GM23338 (cell line): ENCODE measurements at places on chromosomes 7 and 10.
A peak's percentile ranks its signal among the peaks of the same experiment; 100 is the strongest.

DNA sequence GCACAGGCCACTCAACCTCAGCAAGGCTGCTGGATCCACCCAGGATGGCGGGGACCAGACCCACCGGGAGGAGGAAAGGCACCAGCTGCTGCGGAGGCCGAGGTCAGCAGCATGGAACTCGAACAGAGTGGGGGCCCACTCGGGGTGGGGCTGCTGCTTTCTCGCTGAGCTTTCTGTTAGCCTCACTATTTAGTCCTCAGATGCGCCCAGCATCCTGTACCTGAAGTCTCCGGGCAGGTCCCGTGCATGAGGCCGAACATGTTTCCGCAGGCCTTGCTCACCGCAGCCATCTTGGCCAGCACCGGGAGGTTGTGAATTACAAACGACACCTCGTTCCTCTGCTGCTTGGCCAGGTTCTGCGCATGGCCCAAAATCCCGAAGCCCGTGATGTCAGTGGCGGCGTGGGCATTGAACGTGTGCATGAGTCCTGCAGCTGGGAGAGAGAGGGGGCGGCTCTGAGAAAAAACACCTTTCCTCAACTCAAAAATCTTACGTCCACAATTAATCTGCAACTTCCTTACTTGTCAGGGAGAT lies 22.8 kb upstream of the PHYH start:
- no peak for DNase-seq

GRCh38 chr7:19290968-19291367 lies 145.7 kb upstream of the FERD3L start:
- DNase-seq: no peak

DNA sequence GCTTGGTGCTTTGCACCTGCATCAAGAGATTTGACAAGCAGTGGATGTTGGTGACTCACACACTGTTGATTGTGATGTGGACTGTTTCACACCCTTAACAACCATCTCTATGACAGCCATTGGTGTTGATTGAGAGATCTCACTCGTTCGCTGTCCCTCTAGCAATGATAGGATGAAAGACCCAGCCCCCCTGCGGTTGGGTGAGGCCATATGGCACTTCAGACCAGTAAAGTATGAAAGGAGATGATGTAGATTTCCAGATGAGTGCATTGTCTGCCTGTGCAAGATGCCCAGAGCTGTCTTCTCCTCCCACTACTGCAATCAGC lies 138.7 kb upstream of the PRR15 start:
- no peak for DNase-seq

DNA sequence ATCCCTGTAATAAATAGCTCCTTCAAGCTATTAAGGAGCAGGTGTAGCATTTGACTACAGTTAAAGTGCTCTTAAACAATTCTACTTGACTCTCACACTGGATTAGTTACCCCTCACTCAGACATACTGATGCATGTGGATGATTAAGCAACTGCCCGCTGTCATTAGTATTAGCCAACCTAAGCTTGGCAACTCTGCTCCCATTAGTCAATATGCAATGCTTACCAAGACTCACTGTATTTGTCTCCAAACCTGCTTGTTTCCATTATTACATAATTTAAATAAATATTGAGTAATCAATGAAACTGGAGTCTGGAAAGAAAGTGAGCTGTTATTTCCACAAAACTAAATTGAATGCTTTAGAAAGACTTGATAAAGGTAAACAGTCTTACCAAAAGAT lies 144.0 kb upstream of the ASAH2 start:
- no peak for DNase-seq

DNA sequence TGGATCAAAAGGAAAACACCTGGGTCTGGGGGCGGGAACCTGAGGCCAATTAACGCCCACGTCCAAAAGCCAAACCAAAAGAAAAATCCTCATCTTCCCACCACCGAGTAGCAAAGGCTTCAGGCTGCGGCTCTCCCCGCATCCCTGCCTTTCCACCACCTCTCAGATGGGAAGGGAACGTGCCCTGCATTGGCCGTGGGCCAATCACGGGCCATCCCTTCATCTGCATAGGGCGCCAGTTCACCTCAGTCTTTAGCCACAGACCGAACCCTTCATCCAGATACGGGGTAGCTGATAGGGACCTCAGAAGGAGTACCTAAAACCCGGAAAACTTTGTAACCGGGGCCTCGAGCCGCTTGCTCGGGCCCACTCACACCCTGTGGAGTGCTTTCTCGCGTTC lies 626 bp downstream of the PRPF18 start:
- DNase-seq: peak; percentile 60

DNA sequence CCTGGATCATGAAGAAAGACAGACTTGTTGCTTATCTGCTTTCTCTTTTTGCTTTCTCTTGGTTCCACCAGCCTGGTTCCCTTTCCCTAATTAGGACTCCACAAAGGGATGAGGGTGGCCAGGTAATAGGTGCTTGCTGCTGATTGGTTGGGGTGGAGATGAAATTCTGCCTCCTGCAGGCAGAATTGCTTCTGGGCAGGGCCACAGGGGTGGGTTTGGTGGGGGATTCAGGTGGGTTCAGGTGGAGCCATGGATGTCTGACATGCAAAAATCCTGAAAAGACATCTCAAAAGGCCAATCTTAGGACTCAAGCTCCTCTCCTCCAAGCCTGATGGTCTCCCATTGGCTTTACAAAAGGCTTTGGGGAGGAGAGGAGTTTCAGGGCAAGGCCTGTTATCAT lies 25.4 kb upstream of the ACHE start:
- DNase-seq: no peak

GRCh38 chr10:88582411-88582805 lies 710 bp downstream of the RNLS start:
- no peak for DNase-seq

DNA sequence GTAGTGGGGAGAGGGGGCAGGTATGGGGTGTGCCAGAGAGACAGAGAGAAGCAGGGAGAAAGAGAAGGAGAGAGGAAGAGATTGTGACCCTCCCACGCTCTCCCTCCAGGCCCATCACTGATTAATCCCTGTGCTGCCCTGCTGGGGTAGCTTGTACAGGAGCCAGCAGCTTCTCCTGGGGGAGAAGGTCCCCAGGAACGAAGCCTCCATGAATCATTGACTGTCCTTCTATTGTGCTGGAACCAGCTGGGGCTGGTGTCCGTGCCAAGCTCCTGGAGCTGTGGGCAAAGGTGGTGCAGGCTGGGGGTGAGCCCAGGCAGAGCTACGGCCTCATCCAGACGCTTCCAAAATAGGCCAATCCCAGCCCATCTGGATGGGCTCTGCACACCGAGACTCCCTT lies 20.9 kb downstream of the AQP1 start:
- DNase-seq: no peak

DNA sequence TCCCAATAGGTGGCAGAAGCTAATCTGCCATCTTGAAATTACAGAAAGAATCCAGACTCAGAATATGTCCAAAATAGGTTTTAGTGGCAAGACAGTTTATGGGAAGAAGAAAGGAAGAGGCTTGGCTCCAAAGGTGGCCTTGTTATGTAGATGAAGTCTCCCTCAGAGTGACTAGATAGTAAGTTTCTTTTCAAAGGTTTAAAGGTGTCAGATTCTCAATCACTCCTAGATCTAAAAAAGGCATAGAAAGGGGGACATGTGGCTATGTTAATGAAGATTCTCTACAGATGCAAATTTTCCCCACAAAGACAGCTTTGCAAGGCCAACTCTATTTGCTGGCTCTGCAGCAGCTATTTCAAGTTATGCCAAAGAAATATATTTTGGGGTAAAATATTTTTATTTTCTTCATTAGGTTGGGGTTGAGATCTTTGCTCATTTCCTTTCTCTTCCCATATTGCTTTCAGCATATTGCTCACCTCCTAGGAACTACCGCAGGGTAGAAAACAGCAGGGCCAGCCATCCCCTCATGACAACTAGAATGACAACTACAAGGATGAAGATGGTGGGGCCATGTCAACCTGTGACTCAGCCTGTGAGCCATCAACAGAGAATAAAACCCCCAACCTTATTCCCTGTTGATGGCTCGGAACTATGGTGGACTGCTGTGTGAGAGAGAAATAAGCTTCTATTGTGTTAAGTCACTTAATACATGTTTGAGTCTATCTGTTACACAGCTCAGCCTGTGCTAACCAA lies 274.0 kb upstream of the GALNT17 start:
- DNase-seq: peak; percentile 87

- no peak for DNase-seq
Measured at GRCh38 chr10:120689777-120690529, 161.2 kb upstream of the WDR11 start.

DNA sequence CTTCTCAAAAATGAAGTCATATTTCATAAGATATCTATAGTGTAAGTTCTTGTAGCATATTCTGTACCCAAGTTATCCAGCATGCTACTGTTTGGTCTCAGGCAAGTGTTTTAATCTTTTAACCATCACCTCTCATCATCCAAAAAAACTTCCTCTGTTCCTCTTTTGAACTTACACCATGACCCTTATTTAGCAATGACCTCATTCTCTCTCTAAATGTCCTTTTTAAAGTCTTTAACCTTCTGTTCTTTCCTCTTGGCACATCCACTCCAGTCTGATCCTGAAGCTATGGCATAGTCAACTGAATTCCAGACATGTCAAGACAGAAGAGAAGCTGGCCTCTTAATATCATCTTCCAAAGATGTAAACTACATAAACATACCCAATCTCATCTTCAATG lies 26.2 kb downstream of the PPP3CB start:
- no peak for DNase-seq

- no peak for DNase-seq
Measured at GRCh38 chr10:36712695-36713094, 412.7 kb upstream of the ANKRD30A start.

- no peak for DNase-seq
Measured at GRCh38 chr7:47866120-47866519, 82.1 kb downstream of the PKD1L1 start.

- DNase-seq: no peak
Measured at GRCh38 chr10:114412907-114413797, 8.8 kb upstream of the AFAP1L2 start.

GRCh38 chr7:128781851-128782250 lies 6.3 kb upstream of the OPN1SW start:
- DNase-seq: no peak

DNA sequence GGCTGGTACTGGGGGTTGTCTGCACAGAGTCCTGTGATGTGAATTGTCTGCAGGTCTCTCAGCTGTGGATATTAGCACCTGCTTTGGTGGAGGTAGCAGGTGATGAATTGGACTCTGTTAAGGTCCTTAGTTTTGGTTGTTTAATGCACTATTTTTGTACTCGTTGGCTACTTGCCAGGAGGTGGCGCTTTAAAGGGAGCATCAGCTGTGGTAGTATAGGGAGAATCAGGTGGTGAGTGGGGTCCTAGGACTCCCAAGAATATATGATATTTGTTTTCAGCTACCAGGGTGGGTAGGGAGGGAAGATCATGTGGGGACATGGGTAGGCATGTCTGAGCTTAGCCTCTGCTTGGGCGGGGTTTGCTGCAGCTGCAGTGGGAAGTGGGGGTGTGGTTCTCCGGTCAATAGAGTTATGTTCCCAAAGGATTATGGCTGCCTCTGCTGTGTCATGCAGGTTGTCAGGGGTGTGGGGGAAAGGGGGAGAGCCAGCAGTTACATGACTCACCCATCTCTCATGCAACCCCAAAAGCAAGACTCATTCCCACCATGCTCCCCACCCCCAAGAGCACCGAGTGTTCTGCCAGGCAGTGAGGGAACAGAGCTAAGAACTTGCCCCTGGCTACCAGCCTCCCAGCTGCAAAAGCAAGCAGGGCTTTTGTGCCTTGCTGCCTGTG lies 53.7 kb upstream of the ZNF273 start:
- DNase-seq: peak; percentile 64

DNA sequence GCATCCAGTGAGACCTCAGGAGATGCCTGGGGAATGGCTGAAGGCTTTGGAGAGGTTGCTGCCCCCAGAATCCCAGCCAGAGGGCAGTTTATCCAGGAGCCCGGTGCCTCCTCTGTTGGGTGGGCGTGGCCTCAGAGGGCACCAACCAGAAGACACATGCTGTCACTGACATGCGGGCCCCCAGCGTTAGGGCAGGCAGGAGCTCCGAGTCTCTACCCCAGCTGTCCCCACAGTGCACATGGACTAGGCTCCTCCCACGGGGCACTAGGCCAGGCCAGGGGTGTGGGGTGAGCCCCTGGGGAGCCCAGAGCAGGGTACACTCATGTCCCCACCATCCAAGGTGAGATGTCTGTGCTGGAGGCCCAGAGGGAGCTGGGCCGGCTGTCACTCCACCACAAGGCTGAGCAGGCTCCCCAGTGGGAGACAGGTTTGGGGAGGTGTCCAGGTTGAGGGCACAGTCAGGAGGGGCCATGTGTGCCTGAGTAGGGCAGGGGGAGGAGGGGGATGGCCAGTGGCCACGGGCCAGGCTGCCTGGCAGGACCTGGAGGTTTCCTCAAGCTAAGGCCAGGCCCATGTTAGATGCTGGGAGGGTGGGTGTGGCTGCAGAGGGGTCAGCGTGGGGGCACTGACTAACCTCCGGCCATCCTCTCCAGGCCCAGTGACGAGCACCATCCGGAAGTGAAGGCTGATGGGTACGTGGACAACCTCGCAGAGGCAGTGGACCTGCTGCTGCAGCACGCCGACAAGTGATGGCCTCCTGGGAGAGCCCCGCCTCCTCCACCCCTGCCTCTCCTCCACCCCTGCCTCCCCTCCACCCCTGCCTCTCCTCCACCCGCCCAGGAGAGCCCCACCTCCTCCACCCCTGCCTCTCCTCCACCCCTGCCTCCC lies 131.3 kb downstream of the FAM53B start:
- DNase-seq: peak; percentile 66

- no peak for DNase-seq
Measured at GRCh38 chr10:60893231-60893630, 50.8 kb downstream of the RHOBTB1 start.

- no peak for DNase-seq
Measured at GRCh38 chr10:75165684-75166622, 44.6 kb upstream of the VDAC2 start.

GRCh38 chr10:52609626-52610240 lies 162.9 kb downstream of the MBL2 start:
- DNase-seq: no peak

DNA sequence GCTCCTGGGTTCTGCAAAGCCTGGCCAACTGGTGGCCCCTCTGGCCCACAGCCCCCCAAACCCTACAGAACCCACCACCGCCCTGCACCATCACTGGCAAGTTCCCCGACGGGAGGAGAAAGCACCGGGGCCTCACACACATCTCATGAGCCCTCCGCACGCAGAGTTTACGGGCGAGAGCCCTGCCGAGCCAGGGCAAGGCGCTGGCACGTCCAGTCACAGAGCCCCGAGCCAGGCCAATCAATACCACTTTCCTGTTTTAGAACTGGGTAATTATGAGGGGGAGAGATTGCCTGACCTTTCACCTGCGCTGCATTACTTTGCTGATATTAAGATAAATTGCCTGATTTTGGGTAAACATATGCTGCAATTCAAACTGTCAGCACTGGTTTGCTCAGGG lies 113.3 kb downstream of the EBF3 start:
- no peak for DNase-seq
